ENCODE measurements at places on chromosomes 5 and 9.

DNA sequence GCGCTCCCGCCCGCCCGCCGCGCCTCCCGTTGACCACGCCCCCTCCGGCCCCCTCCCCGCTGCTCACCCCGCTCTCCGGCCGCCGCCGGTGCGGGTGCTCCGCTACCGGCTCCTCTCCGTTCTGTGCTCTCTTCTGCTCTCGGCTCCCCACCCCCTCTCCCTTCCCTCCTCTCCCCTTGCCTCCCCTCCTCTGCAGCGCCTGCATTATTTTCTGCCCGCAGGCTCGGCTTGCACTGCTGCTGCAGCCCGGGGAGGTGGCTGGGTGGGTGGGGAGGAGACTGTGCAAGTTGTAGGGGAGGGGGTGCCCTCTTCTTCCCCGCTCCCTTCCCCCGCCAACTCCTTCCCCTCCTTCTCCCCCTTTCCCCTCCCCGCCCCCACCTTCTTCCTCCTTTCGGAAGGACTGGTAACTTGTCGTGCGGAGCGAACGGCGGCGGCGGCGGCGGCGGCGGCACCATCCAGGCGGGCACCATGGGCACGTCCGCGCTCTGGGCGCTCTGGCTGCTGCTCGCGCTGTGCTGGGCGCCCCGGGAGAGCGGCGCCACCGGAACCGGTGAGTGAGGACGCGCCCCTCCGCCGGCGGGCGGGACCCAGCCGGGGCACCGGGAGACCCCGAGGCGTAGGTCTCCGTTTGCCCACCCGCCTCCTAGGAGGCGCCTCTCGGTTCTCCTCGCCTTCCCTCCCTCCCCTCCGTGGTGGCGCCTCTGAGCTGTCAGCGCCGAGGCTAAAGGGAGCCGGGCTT lies at the start of gene VLDLR:
VLDLR (plus strand) TSS at position 66 of the 739 bp plus-strand sequence; CDS start at position 469, 403 bp downstream.
- DNase-seq: peak; percentile 33

- peak; percentile 14 for DNase-seq
These were observed 47.1 kb upstream of the AKNA start for GRCh38 chr9:114434878-114435311.

DNA sequence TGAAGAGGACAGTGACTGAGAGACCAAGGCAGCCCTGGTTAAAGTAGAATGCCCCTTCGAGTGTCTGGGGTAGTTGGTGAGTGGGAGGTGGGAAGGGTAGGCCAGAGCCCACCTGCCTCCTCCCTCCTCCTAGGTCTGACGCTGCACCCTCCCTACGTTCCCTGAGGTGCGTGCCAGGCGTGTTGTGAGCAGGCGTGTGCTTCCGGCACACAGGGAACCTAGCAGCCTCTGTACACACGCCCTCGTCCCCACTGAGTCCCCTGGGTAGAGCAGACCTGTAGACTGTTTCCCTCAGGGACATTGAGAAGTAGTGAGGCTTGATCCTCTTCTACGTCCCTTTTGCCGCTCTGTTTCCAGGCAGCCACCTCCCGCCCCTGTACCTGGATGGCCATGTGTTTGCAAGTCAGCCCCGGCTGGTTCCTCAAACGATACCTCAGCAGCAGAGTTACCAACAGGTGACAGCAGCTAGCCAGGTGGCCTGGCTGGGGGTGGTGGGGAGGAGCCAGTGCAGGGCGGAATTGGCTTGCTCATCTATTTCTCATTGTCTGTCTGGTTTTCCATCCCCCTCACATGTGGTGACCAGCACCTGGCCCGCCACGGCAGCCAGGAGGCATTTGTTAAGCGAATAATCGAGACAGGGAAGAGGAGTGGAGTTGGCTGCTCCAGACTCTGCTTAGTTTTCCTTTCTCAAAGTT lies 16.8 kb upstream of the POMT1 start:
- no peak for DNase-seq

- DNase-seq: no peak
These were observed 86.2 kb downstream of the HACD4 start for GRCh38 chr9:20945269-20945668.

DNA sequence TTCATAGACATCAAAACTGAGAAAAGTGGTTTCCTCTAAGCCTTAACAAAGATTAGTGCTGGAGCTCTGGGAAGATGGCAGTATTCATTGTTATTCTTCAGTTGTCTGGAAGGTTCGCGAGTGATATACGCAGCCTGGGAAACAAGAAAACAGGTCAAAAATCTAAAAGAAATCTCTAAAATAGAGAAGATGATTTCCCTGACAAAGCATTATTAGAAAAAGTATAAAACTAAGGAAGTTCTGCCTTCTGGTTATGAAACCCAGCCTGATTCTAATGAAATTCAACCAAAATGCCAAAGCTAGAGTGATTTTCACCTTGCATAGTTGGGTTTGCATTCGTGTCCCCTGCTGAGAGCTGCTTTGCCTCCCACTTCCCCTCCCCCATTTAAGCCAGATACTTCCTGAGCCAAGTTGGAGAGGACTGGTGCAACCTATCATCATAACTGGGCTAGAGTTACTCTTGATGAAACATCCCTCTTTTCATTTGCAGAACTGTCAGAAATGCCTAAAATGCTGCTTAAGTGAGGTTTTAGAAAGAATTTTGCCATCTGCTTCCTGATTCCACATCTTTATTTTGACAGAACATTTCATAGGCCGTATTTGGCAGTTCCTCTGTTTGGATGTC lies 48.4 kb downstream of the NDFIP1 start:
- no peak for DNase-seq

DNA sequence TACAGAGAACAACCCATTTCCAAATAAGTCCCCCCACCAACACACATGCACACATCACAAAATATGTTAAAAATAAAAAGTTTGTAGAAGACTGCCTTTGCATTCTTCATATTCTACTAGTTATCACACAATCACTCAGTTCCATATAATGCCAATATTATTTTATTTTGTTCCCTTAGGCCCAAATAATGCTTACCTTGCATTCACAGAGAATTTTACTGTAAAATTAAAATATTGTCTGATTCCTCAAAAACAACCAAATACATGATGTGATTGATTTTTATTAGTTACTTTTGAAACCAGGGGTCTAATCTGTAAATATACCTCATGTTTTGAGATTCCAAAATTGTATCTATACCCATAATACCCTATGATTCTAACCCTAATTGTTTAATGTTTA lies 536.9 kb downstream of the CDH12 start:
- no peak for DNase-seq

DNA sequence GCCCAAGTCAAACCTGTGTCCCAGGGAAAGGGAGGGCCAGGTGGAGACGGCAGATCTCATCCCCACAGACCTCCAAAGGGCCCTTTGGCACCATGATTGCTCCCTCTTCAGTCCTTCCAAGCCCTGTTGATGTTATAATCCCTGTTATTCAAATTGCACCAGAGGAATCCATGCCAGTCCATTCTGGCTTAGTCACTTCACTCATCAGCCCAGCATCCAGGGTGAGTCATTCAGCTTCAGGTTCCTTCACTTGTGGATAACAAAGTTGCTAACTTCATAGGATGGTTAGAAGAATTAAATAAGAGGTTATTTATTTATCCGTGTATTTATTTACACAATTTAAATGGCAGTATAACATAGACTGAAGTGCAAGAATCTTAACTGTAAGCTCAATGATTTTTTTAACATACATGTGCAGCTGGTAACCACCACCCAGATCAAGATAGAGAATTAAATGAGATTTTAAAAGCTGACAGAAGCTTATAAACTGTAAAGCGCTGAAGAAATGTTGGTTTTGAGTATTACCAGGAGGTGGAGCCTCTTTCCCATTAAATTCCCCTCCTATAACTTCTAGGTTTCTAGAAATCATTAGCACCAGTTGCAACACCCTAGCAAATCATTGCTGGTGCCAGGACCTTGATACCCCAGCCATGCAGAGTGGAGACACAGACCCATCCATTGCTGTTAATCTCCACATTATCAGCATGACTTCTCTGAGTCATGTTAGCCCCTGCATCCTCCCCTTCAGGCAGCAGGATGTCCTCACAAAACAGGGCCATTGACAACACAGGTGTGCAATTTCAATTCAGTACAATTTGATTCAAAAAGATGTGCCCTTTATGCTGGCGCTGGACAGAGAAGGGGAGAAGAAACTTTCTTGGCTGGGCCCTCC lies 77.4 kb downstream of the SEC61B start:
- no peak for DNase-seq
